WTC11 (cell line): ENCODE measurements at places on chromosomes 5 and 9.

DNA sequence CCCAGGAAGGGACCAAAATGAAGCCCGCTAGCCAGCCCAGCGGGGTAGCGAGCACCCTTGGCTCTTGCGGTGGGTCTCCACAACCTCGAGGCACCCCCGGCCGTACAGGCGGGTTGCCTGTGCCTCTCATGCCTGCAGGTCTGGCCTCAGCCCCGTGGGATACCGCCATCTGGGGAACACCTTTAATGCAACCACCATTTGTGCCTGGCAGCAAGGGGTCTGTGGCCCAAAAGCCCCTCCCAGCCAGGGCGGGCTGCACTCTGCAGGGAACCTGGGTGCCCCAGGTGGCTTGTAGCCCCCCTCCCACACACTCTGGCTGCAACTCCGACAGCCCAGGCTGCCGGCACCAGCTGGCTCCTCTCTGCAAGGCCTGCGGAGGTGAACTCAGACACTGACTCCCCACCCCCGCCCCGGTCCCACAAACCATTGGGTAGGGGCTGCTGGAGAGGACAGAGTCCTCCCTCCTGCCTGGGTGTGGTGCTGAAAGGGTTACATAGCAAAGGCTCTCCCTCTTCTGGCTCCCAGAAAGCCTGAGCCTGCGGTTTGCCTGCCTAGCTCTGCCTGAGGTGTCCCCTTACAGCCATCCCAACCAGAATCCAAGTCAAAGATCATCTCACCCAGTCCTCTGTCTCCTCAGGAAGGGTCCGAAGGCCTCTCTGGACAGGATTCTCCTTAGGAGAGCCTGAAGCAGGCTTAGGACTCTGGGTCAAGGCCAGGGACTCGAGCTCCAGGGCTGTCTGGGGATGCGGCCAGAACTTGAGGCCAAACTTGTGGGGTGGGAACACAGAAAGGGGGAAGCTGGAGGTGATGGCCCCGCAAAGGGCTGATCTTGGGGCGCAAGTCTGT is 109.4 kb downstream of the PSD2 start:
- DNase-seq, result peak; percentile 69

DNA sequence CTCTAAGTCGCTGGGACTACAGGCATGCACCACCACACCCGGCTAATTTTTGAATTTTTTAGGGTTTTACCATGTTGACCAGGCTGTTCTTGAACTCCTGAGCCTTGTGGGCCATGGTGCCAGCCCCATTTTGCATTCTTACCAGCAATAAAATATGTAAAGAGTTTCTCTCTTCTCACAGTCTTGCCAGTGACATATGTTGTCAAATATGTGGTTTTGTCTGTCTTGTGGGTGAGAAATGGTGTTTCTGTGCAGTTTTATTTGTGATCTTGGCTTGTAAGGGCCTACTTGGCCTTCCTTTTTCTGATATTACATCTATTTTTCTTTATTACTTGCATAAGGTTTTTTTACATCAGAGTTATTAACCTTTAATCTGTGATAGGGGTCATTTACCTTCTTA is 47.1 kb downstream of the SPIN1 start:
- no peak for DNase-seq

DNA sequence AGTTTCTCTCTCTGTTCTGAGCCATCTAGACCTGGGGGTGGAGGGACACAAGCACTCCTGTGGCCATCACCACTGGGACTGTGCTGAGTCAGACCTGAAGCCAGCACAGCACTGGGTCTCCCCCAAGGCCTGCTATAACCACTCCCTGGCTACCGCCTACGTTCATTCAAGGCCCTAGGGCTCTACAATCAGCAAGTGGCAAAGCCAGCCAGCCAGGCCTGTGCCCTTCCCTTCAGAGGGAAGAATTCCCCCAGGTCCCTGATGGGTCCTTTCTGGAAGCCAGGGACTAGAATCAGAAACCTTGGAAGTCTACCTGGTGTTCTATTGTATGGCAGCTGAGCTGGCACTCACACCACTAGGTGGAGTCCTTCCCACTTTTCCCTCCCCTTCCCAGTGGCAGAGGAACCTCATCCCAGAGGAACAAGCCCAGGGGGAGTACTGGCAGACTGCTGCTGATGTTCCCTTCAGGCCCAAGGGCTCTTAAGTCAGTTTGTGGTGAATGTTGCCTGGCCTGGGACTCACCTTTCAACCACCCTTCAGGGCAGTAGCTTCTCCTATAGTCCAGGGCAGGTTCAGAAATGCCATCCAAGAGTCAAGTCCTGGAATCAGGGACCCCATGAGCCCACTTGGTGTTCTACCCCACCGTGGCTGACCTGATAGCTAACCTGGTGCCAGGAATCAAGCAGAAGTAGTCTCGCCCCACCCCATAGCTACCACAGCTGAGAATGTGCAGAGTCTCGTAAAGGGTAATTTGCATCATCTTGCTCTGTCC is 20.0 kb downstream of the JMY start:
- peak; percentile 75 for DNase-seq

- no peak for DNase-seq
Measured at GRCh38 chr5:101505891-101506570, 602.9 kb upstream of the ST8SIA4 start.

DNA sequence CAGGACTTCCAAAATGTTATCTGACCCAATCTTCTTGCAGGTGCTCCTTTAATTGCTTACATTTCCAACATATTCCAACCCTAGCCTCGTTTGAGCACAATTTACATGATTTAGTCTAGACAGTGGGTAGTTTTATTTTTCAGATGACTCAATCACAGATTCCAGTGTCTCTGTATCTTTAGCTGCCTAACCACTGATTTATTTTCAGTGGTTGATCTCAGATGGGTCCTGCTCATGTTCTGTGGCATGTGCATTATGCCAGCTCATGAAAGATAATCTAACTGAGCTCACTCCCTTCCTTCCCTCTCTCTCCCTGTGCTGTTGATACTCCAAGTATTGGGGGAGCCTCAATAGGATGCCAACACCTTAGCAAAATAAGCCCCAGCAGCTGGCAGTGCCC is 106.1 kb upstream of the ICE1 start:
- no peak for DNase-seq

GRCh38 chr5:129858131-129858675 is 46.1 kb upstream of the CHSY3 start:
- no peak for DNase-seq

GRCh38 chr5:56677690-56678305 is 137.6 kb upstream of the MAP3K1 start:
- no peak for DNase-seq

GRCh38 chr5:125043781-125044391 is 297.4 kb upstream of the ZNF608 start:
- DNase-seq, result no peak

- DNase-seq, result no peak
Measured at GRCh38 chr9:12212860-12213259, 480.3 kb upstream of the TYRP1 start.

DNA sequence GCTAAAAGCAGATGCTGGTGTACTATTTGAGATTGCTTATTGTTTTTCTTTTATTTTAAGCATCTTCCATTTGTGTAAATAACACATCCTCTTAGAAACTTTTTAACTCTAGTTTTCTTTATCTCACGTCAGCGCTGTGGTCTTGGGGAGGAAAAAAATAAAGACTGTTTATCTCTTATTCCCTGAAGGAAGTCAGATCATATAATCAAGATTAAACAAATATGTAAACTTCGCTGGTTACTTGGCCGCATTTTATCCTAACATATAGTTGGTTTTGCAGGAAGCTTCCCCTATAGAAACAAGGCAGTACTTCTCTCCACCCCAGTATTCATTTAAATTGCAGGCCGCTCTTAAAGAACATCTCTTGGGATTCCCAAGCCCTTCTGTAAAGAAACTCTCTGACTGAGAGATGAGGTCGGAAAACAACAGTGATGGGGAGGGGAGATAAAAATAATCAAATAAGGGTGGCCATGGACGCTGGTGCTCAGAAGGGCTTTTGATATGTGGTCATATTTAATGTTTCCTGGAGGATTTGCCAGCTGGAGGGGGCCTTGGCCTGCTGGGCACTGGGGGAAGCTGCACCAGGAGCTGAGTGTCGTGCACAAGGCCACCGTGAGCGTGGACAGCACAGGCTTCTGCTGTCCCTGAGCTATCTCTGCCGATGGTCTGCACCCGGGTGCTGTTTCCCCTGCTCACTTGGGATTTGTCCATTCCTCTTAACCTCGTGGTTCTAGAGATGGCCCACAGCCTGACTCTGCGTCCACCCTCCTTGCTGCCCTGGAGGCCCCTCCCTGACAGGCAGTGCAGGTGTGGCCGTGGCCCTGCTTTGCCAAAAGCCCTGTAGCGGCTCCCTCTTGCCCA is 23.8 kb downstream of the NEURL1B start:
- DNase-seq, result no peak

- no peak for DNase-seq
Measured at GRCh38 chr9:127138444-127138843, 16.0 kb upstream of the ANGPTL2 start.

GRCh38 chr9:125600194-125600593 is 106.8 kb downstream of the MAPKAP1 start:
- DNase-seq, result no peak

DNA sequence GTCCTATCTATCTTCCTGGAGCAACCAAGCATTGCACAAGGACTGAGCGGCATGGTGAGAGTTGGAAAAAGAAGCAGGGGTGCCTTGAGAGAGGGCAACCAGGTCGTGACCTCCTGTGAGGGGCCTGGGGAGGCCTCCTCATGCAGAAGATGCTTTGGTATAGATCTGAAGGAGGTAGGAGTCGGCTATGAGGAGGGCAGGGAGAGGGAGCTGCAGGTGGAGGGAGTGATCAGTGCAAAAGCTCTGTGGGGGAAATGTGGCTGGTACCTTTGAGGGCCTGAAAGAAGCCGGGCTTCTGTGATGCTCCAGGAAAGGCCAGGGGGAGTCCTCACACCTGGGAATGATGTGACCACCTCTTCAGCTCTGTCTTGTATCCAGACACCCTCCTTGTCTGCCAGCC is 3.6 kb upstream of the SLC25A48 start:
- no peak for DNase-seq

DNA sequence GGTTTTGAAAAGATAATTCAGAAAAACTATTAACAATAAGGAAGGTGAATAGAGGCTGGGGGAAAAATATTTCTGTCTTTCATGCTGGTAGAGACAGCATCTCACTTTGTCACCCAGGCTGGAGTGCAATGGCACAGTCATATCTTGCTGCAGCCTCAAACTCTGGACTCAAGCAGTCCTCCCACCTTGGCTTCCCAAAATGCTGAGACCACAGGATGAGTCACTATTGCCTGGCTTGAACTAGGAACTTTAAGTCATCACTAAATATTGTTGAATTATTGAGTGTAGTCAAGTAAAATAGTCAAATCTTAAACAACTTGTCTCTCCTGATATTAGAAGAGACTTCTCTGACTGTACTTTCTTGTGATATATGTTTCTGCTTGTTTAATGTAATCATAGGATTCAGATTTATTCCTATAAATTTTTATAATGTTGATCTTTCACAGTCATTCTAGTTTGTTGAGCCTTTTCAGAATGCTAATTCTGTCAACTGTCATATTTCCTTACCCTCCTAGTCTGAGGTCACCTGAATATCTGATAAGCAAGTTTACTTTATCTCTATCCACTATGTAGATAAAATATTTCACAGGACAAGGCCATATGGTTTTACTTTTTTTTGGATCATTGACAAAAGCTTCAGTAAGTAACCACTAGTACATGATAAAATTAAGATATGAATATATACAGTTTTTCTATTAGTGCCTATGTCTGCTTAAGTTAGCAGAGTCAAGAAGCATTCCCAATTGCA is 1696.5 kb downstream of the MAT2B start:
- DNase-seq, result no peak

DNA sequence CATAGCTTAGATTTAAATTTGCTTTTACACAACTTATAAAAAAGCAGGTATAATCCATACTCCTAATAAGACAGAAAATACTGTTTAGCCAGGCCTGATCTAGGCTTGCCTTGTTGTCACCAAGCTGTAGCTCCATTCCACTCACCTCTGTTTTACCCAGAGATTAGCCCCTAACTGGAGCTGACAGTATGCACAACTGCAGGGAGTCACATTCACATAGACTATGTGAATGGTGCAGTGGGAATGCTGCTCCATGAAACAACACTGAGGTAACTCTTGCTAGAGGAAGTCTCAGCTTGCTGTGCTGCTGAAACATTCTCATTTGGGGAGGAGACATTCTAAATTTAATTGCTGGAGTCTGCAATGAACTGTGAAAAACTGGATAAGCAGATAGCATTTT is 209.1 kb downstream of the TMEM232 start:
- no peak for DNase-seq

DNA sequence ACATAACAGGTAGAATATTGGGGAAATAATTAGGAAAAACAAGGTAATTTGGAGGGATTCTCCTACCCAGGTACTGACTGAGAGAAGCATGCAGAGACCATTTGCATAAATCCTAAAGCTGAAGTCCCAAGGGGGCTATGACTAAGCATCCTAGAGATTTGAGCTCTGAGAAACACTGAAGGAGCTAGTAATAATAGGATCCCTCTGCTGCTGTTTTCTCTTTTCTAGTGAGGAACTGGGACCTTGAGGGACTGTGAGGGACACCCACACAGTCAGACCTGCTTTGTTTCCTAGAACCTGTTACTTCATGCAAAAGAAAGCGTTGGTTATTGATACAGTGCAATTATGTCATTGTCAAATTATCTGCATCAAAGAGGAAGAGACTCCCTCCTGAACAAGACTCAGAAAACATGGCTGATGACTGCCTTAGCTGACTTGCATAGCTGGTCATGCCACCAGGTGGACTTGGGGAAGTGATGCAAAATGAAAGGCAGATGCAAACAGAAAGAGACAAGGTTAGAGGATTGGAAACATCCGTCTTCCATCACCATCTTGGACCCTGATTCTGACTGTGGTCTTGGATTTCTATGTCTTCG is 335.4 kb downstream of the NTRK2 start:
- DNase-seq, result no peak

DNA sequence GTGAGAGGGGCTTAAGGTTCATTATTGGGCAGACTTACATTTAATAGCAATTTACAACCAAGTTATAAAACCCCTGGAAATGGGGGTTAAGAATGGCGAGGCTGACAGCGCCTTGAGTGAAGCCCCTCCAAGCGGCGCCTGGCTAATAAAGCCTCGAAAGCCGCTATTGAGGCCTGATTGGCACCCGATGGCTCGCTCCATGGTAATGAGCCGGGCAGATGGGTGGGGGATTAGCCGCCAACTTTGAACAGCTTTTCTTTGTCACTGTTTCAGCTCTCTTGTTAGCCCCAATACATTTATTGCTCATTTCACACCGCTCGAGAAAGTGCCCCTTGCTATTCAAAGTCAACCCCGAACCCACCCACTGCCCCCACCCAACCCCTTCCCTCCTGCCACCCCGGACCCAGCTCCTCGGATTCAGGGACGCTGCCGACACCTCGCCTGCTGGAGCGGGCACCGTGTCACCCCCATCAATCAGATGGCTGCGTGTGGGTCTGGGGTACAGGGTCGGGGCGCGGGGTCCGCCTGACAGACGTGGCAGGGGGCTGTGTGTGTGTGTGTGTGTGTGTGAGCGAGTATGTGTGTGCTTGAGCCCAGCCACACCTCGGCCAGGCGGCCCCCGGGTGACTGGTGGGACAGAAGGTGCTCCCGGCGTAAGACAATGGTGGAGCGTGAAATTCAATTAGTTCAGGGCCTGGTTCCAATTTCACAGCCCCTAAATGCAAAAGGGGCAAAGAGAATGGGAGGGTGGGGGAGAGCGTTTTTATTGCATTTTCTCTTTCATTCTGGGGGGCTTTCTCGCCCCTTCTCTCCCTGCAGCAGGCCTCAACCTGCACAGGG is 34.2 kb downstream of the ASS1 start:
- DNase-seq, result no peak
